ENCODE measurements at places on chromosomes 3 and 15. TPM values are rescaled to one million over a fixed set of nuclear protein-coding genes. Genes with fewer than 3 reads are reported as not detected.

DNA sequence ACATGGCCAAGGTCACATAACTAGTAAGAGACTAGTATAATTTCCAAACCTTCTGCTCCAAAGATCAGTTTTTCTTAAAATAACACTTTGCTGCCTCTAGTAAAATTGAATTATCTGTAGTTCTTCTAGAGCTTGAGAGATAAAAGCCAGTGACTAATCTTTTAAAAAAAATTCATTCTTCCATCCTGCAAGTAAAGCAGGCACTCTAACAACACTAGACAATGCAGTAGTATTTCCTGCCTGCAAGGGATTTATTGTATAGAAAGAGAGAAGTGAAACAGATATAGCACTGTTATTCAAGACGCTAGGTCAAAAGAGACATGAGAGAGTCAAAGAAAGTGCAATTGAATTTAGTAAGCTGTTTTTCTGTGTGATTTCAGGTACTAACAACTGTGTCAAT is 159.5 kb upstream of the TBC1D5 start:
- no peak for DNase-seq

GRCh38 chr3:152050903-152051302 is 177.5 kb downstream of the SUCNR1 start:
- no peak for DNase-seq

- DNase-seq: no peak
Observed at GRCh38 chr3:106329521-106329920, 460.7 kb upstream of the CBLB start.

DNA sequence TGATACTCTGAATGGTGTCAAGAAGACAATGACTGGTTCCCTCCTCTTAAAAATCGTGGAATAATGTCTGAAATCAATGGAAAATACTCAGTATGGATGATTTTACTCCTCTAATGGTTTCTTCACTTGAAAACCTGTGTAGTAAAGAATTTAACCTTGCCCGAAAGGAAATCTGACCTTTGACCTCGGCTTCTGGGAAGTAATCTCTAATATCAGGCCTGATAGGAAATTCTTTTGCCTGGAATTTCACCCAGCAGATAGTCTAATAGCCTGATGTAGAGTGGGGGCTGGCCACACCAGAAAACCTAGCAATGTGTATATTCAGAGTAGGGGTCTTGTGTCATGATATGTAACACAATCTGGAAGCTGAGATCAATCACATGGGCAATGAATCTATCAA is 91.5 kb upstream of the GOLIM4 start:
- no peak for DNase-seq

- no peak for DNase-seq
Observed at GRCh38 chr3:76954412-76954811, 85.5 kb upstream of the ROBO2 start.

DNA sequence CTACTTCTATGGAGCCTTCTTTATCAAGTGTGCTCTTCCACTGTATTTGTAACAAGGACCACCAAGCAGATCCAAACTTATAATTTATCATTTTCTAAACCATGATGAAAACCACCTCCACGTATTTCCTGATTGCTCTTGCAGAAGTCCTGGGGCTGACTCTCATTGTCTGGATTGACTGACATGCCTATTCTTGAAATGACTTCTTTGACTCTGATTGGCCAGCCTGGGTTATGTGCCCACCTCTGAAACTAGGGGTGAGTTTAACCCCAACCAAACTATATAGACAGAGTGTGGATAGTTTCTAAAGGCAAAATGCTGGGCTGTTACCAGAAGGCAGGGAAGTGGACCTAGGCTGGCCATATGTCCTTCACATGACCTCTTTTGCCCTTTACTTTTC is 12.7 kb downstream of the TMPRSS7 start:
- no peak for DNase-seq

DNA sequence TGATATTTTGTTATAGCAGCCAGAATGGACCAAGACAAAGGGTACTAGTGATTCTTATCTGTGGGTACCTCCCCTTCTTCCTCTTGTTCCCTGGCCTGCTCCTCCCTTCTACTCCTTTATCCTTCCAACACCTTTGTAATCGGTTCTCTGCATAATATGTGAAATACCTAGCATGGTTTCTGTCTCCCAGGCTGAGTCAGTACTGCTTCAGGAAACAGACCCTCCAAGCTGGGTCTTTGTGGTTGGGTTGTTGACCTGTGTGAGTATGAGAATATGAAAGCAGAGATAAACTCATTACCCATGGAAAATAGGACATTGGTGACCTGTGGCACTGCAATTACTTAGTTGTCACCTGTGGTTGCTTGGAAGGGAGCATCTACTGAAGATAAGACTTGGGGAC is 69.3 kb upstream of the KLF13 start:
- DNase-seq: no peak

GRCh38 chr15:63104727-63105126 is 16.9 kb upstream of the LACTB start:
- DNase-seq: no peak

DNA sequence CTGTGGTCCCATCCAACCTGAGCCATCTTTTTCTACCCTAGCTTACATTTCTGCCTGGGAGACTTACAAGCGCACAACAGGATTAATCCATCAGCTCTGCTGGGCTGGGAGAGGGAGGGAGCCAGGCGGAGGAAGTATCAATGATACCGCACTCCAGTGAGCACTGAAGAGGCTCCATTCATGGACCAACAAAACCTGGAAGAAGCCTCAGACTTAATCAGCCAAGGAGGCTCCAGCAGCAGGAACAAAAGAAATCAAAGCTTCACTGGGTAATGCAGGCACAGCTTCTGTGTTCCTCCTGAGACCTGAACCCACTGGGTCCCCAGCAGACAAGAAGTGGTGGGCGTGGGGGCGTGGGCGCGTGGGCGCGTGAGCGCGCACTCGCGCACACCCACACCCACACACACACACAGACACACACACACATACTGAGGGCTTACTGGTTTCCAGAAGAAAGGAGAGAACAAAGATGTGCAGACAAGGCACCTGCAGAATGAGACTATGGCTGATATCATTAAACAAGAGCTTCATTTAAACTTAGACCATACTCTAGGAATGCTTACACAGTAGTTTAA is 87.0 kb upstream of the BOC start:
- DNase-seq: no peak

GRCh38 chr3:99388780-99389179 is 249.6 kb upstream of the COL8A1 start:
- DNase-seq: no peak

DNA sequence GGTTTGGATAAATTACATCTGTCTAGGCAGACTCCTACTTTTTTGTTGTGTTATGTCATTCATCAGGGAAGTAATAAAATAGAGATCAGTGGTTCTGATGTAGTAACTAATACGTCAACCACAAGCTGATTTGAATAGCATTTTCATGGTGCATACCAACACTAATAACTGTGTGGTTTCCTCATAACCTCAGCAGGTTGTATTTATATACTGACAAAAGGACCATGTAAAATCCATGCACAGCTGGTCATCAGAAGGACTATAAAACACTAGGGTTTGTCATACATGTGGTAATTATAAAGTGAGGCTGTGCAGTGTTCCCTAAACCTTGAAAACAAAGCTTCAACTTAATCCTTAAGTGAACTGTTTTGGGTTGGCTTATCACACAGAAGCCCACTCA is 216.8 kb upstream of the RBMS3 start:
- no peak for DNase-seq

DNA sequence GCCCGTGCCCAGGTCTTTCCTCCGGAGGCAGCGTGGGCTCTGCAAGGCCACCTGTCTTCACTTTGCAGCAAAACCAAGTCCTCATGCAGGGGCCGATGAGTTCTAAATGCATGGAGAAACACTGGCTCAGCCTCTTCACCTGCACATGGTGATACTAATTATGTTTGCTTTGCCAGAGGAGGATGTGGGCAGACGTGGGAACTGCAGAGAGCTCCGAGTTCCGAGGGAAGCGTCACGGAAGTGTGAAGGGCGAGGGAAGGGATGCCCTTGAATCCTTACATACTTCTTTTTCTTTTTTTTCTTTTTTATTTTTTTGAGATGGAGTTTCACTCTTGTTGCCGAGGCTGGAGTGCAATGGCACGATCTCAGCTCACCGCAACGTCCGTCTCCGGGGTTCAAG is 74.8 kb downstream of the GABRG3 start:
- no peak for DNase-seq

DNA sequence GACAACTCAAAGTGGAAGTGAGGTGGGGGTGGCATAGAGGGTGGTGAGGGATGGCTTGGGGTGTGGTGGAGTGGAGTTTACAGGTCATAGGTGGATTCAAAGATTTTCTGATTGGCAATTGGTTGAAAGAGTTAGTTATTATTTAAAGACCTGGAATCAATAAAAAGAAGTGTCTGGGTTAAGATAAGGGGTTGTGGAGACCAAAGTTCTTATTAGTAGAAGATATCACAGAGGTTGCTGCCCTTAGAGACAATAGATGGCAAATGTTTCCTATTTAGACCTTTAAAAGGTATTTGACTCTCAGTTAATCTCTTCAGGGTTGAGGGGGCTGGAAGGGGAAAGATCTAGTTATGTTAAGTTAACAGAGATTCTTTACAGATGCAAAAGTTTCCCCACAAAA is 412.3 kb upstream of the TBL1XR1 start:
- no peak for DNase-seq

- no peak for DNase-seq
Observed at GRCh38 chr15:47434596-47434995, 282.7 kb upstream of the SEMA6D start.

- no peak for DNase-seq
Observed at GRCh38 chr3:171249245-171249644, 211.0 kb downstream of the TNIK start.

- no peak for DNase-seq
Observed at GRCh38 chr3:71395927-71396695, 187.4 kb downstream of the FOXP1 start.

- DNase-seq: no peak
Observed at GRCh38 chr3:13411186-13411860, 8.8 kb downstream of the NUP210 start.

DNA sequence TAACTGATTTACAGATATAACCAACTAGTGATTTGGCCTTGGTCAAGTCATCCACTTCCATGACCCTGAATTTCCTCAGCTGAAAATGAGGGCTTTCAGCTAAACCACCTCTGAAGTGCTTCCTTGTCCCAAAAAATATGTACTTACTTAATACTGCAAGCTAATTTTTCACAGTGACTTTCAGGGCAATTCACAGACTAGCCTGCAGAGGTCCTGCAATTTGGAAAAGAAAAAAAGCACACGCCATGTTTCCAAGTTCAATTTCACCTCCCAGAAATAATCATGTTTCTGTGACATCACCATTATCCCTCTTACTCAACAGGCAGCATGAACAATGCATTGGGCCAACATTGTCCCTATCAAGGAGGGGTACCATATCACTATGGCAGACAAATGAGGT is 218.2 kb downstream of the SHOX2 start:
- no peak for DNase-seq

GRCh38 chr3:51908026-51908425 is 4.9 kb upstream of the IQCF1 start:
- DNase-seq: no peak

GRCh38 chr3:19576343-19576742 is 357.7 kb downstream of the EFHB start:
- DNase-seq: no peak

DNA sequence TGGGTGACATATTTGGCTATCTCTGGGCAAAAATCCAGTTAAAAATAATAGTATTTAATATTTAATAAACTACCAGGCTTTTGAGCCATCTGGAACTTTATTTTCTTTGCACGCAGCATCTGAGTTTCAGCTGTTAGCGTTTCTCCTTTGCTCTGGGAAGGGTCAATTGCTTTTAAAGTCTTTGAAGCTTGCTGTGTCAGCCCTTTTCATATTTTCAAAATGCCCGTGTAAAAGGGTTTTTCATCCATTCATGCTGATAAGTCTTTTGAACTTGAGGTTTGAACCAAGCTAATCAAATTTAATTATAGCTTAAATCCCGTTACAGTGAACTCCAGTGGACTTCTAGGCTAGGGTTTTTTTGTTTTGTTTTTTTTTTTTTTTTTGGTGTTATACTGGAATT is 79.1 kb downstream of the SLC25A26 start:
- DNase-seq: no peak

DNA sequence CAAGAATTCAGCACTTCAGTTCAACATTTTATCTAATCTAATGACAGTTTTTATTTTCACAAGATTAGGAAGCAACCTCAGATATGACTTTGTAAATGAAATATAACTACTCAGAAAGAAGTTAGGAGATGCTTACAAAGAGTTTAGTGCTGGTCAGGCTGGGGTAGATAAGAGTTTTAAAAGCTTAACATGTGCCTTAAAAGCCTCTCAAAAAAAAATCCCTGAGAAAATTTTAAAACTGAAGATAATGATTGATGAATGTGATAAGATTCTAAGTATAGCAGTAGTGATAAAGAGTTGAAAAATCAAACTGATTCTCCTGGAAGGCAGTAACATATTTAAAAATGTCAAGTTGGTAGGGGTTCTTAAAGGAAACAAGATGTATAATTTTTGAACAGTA is 478.2 kb downstream of the NLGN1 start:
- no peak for DNase-seq

GRCh38 chr15:19944261-19944888 is 597.2 kb downstream of the GOLGA6L6 start:
- no peak for DNase-seq

DNA sequence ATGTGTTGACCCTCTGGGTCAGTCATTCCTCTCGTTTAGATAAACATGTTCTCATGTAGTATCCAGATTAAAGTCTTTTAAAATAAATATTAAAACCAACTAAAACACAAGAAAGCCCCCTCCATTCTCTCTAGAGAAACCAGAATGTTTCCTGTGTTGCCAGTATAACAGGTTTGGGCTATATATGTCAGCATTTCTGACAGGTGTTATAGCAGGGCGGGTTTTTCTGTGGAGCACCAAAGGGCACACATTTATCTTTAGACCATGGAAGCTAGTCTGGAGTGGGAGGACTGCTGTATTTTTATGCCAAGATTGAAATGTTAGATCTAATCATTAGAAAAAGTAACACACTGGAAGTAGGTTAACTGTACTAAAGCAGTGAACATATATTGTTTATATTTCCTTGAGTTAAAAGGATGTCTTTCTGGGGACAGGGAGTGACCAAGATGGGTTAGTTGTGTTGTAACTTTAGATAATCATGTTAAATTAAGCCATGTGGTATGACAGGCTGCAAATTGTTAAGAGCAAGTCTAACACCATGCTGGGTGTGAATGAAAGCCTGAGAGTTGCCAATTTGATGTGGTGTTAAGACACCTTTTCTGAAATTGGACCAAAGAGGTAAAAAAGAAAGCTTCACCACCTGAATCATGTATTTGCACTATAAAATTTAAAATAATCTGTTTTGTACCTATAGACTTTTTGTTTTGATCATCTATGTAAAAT is 15.6 kb downstream of the KCTD6 start:
- DNase-seq: no peak

The ZNF80 gene
- total RNA-seq: not detected

The KBTBD13 gene
- not detected for total RNA-seq

The CFAP100 gene
- not detected for total RNA-seq

The MAP2K5 gene
- 3.2 TPM for total RNA-seq

The ACTRT3 gene
- 3.8 TPM for total RNA-seq

The SH2D7 gene
- not detected for total RNA-seq

The ANKRD63 gene
- total RNA-seq: not detected

The HOMER2 gene
- 48.8 TPM for total RNA-seq

The MYL3 gene
- 4.2 TPM for total RNA-seq

The AVEN gene
- 25.3 TPM for total RNA-seq

All from epithelial cell of proximal tubule (primary cell).